ENCODE measurements at places on chromosomes 13 and 19. TPM values are rescaled to one million over a fixed set of nuclear protein-coding genes. Genes with fewer than 3 reads are reported as not detected.

The SHANK1 gene
- 1.8 TPM for total RNA-seq

DNA sequence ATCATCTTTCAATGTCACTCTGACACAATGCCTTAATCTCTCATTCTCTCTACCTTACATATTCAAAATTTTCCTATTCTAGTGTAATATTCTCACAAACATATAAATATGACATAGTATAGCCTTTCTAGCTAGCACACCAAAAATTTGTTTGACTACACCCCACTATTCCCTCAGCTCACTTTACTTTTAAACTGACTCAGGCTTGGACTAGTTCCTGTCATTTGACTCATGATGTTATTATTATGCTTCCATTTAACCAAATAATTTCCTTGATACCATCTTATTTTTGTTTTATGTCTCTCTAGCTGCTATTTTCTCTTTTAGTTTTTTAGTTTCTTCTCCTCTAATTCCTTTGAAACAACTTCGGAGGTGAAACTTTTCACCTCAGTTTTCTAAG lies 1745.6 kb upstream of the PCDH20 start:
- H3K4me1 ChIP-seq, result no peaks in the 10 kb centered on the region
- H3K27ac ChIP-seq, result no peak overlapping the region
- no peaks in the 10 kb centered on the region for H3K36me3 ChIP-seq
- H3K27me3 ChIP-seq, result no peaks in the 10 kb centered on the region

The TEKTIP1 gene
- 0.61 TPM for total RNA-seq

- no peak overlapping the region for H3K4me3 ChIP-seq
- peaks cover 64% of the 10 kb centered on the region for H3K36me3 ChIP-seq
- no peaks in the 10 kb centered on the region for H3K27me3 ChIP-seq
- H3K27ac ChIP-seq, result no peak overlapping the region
- no peak for DNase-seq
Measured at GRCh38 chr19:17837972-17838371, 9.8 kb downstream of the JAK3 start.
